Kidney epithelial cell (primary cell): ENCODE measurements at places on chromosomes 12 and 14. TPM values are rescaled to one million over a fixed set of nuclear protein-coding genes. Genes with fewer than 3 reads are reported as not detected.

DNA sequence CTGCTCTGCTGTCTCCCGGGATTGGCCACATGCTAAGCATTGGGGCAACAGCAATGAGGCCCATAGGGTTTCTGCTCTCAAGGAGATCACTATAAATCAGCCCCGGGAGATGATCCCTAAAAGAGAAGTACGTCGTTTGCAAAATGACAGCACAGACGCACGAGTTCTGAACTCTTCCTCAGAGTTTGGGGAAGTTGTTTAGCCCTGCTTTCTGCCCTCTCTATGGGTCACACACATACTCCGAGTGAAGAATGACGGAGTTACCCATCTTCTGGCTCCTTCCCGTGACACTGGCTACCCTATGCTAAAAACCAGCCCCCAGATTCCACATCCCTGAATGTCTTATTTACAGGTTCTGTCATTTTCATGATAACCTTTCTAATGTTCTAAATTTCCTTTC lies 258.0 kb upstream of the PLEKHG7 start:
- DNase-seq = no peak

DNA sequence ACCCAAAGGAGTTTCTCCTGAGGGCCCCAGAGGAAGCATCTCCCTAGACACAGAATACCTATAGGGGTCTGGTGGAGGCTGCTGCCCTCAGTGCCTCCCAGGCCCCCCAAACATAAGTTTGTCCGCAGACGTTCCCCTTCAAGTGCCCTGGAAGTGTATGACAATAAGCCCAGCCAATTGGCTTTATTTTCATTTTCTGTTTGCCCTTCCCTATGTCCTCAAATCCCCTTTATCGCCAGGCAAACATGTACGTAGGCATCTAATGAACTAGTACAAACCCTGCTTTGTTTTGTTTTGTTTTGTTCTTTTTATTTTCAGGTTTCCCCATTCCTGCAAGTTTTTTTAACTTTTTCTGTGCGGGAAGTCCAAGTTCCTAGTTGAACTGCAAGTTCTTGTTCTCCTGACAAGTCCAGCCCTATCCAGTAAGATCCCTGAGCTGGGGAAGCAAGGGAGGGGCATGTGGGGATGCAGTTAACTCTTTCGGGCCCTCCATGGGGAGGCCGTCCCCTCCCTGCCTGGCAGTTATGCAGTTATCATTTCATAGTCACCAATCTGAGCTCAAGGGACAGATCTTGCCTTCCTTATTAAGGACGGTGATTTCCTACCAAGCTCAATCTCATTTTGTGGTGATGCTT lies 141.9 kb downstream of the KCNA5 start:
- DNase-seq = no peak

DNA sequence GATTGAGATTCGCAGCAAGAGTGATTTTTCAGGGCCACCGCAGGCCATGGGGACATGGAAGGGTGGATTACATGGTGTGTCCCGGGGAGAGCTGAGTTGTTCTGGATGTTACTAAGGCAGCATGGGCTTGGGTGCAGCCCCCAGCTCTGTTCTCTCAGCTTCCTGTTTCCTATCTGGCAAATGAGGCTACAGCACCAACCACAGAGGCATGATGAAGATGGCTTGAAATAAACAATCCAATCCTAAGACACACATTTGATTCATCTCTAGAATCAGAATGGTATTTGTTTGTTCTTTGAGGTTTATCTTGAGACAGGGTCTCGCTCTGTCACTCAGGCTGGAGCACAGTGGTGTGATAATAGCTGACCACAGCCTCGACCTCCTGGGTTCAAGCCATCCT lies 21.6 kb downstream of the GLTP start:
- DNase-seq = no peak

DNA sequence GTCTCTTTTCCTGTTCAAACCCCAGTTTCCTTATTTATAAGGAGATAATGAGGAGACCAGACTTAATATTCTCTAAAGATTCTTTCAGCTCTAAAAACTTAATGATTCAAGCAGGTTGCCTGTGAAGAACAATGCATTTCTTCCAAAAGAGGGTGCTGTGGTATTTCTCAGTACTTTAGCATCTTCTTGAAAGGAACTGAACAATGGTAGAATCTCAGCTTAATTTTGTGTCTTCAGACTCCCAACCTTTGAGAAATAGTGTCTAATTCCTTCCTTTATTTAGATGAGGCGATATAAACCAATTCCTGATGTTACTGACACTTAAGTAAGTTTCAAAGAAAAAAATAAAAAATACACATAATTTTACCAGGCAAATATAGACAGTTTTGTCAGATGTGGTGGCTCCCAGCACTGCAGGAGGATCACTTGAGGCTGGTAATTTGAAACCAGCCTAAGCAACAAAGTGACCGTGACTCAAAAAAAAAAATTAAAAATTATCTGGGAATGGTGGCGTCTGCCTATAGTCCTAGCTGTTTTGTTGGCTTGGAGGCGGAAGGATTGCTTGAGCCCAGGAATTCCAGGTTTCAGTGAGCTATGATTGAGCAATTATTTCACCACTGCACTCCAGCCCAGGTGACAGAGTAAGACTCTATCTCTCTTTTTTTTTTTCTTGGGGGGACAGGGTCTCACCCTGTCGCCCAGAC lies 76.9 kb upstream of the PSMA6 start:
- DNase-seq = peak; percentile 35

DNA sequence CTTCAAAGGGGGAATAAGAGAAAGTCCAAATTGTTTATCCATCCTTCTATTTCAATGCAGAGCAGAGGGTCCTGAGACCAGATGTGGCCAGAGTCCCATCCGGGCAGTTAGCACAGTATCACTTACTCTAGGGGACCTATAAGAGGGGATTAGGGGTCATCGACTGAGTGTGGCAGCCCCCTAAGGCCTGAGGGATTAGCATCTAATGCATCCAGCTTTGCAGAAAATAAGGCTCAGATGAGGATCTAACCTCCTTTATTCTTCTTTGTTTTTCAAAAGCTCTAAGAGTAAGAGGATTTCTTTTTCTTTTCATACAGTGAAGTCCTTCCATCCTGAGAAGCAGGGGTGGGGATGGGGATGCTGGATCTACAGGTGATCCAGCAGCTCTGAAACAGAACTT lies 43.5 kb downstream of the NEUROD4 start:
- no peak for DNase-seq

GRCh38 chr14:83042858-83043257 lies 1509.2 kb upstream of the SEL1L start:
- DNase-seq = no peak

GRCh38 chr12:26918321-26919215 lies 19.2 kb downstream of the INTS13 start:
- no peak for DNase-seq

DNA sequence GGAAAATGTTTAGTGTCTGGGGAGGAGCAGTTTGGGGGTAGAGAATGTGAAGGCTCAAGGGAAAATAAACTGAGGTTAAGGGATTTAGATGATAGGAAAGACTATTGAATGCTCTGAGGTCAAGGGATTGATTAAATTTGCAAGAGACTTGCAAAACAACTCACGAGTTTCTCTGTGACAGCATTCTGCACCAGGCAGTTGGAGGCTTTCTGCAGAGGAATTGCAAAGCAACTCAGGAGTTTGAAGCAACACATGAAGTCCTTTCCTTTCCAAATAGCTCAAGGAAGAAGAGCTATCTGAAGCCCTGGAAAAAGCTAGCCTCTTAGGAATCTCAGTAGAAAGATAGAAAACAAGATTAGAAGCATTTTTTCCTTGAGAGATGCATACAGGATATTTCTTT lies 23.9 kb downstream of the SLC7A8 start:
- DNase-seq = no peak

Gene TWF1
- total RNA-seq = 132 and 137 TPM in 2 replicates

Gene KCNMB4
- total RNA-seq = 1.1 and 1.6 TPM in 2 replicates
